Heart right ventricle (tissue), 16 donors: ENCODE measurements at places on chromosomes 3 and 15.

DNA sequence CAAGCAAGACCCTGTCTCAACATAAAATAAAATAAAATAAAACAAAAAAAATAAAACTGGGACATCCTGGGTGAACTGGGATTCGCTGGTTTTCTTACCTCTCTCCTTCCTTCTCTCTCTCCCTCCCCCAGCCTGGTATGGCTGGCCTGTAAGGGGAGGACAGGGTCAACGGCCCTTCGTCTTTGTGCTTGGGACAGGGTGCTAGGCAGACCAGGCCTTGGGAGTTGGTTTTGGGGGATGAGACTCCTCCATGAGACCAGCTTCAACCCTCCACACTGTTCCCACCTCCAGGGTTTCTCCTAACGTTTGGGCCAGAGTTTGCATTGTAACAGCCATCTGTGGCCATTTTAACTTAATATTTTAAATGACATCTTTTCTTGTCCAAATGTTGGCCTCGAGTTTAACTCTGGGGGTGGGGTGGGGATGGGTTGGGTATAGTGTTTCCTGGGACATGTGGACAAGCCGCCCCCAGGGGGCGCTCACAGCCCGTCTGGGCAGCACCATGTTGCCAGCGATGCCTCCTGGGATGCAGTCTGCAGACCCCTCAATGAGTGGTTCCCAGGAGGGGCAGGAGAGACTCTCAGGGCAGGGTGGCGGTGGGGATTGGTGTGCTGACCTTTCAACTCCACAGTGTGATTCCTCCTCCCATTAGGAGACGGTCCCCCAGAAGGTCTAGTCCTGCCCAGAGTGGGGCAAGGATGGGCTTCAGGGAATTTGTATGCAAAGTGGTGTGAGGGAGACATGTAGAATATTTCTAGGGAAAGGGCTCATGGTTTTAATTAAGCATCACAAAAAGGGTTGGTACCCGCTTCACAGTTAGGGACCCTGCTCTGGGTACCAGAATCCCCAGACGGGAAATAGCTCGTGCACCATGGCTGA, 37.7 kb upstream of the LCTL start:
- peak; percentile 60 for DNase-seq

DNA sequence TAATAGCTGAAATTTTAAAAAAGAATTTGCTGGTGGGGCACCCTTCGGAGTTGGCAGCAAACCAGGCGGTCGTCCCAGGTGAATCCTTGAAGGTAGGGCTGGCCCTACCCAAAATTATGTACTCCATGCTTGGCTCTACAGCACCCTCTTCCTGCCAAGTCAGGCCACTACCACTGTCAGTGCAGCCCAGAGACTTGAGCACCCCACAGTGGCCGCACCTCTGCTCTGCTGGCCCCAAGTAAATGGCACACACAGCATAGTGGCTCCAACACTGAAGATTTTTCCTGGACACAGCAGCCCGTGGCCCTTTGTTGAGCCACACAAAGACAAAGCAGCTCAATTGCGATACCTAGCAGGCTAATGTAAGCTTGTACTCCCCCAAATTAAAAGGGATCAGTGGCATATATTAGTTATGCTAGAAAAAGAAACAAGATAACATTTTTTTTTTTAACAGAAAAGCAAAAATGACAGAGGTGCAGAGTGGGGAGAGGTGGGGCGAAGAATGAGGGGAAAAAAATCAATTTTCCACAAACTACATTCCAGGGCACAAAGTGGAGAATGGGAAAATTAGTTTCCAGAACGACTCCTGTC, 250.5 kb downstream of the UACA start:
- no peak for DNase-seq

DNA sequence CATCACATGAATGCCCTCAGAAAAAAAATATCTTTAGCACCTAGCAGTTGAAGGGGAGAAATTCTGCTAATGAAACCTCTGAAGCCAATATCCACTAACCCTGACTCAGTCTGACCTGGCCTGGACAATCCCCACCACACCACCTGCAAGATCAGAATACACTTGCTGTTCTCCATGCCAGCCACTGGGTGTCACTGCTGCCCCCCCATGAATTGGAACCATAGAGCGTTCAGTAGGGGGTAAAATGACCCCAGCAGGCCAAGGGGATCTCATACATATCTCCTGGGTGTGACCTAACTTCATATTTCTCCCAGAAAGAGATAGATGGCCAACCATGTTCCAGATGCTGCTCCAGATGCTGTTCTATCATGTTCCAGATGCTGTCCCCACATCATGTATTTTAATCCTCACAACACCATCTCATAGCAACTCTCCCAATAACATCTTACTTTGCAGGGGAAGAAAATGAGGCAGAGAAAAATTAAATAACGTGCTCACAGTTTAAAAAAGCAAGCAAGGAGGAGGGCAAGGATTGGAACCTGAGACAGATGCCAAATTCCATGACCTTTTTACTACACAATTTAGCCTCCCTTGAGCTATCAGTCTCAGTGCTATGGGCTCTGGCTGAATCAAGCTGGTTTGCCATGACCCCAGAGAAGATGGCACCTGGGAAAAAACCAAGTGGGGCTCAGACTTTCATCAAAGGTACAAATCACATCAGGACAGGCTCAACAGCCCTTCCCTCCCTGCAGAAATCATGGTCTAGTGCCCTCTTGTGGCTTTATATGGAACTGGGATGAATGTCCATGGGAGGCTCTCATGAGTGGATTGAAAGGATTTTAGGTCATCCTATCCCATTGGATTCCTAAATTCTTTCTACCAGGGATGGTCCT, 12.4 kb downstream of the NTRK3 start:
- DNase-seq = no peak

DNA sequence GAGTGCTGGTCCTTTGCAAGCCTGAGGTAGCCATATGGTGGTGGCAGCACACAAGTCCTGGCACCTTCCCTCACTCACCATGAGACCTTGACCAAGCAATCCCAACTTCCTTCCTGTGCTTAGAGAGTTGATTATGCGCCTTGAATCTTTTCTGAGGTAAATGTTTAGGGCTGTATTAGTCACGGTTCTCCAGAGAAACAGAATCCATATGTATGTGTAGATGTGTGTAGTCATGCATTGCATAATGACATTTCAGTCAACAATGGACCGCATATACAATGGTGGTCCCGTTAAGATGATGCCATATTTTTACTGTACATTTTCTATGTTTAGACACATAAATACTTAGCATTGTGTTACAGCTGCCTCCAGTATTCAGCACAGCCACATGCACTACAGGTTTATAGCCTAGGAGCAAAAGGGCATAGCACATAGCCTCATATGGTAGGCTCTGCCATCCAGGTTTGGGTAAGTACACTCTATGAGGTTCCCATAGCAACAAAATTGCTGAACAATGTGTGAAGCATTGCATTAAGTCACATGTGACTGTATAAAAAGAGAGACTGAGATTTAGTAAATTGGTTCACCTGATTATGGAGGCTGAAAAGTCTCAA, 20.2 kb upstream of the NUP210 start:
- DNase-seq = no peak

GRCh38 chr15:40567111-40567510, 2.0 kb upstream of the RPUSD2 start:
- no peak for DNase-seq
